ENCODE measurements at places on chromosomes 2 and 18.

- DNase-seq: no peak
These were observed 131.5 kb downstream of the ZNF532 start for GRCh38 chr18:58996131-58996641.

DNA sequence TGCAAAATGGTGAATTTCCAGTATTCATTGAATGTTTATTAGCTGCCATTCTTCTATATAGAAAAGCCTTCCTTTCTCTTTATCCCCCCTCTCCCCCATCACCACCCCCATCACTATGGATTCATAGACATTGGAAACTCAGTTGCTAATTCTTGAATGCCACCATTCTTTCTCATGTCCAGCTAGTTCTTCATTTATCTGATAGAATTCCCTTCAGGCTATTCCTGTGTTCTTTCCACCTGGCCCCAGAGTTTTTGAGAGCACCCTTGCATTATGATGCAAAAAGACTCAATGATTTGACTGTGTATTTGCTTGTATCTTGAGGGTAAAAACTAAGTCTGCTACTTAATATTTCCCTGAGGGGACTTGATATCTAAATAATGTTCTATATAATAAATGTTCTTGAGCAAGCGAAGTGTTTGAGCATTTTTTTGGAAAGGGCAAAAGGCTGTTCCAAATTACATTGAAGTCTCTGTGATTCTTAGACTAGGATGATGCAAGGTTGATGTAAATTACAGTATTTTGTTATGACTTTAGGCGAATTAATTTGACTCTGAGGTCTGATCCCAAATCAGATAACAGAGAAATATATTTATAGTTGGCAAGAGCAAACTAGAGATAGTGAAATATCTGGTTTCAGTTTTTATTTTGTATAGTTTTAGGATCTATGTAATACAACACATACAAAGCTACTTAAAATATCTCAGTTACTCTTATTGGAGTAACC, 18.8 kb upstream of the SOS1 start:
- DNase-seq: no peak

- no peak for DNase-seq
These were observed 49.0 kb upstream of the DSG1 start for GRCh38 chr18:31268985-31269406.

DNA sequence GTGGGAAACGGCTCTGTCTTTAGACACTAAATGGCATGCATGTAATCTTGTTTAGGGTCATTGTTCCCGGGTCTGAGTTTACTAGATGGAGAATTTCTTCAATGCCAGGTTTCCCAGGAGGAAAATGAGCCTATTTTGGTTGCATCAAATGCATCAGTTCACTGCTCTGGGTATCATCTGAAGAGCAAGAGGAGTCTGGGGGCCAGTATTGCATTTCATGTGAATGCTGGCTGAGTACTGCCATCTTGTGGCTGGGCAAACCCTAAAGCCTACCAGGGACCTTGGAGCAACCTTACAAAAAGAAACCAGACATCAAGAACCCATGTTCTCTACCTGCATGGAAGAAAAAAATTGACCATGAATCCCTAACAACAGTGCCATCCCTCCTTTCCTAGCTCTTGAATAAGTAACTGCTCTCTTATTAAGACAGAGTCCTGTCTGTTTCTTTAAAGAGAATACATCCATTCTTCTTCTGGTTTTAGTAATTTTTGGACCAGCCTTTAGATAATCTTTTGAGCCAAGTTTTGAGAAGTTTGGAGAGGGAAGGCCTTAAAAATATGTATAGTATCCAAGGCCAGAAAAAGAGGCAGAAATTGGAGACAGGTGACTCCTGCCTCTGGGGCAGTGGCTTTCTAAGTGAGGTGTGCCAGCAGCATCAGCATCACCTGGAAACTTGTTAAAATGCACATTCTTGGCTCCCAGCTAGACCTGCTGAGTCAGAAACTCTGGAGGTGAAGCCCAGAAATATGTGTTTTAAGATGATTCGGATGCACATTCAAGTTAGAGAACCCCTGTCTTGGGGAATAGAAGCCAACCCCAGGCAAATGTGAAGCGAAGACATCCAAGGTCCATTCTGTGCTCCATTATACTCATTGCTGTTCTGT, 261.0 kb upstream of the CXCR4 start:
- peak; percentile 60 for DNase-seq

GRCh38 chr18:25289001-25289631, 62.9 kb downstream of the ZNF521 start:
- no peak for DNase-seq

GRCh38 chr2:100071335-100072043, 70.9 kb downstream of the AFF3 start:
- no peak for DNase-seq

GRCh38 chr2:15554525-15555218, 6.5 kb downstream of the NBAS start:
- no peak for DNase-seq

GRCh38 chr2:174138161-174138560, 110.2 kb downstream of the OLA1 start:
- no peak for DNase-seq

GRCh38 chr2:130759906-130760753, 4.8 kb downstream of the AMER3 start:
- no peak for DNase-seq

DNA sequence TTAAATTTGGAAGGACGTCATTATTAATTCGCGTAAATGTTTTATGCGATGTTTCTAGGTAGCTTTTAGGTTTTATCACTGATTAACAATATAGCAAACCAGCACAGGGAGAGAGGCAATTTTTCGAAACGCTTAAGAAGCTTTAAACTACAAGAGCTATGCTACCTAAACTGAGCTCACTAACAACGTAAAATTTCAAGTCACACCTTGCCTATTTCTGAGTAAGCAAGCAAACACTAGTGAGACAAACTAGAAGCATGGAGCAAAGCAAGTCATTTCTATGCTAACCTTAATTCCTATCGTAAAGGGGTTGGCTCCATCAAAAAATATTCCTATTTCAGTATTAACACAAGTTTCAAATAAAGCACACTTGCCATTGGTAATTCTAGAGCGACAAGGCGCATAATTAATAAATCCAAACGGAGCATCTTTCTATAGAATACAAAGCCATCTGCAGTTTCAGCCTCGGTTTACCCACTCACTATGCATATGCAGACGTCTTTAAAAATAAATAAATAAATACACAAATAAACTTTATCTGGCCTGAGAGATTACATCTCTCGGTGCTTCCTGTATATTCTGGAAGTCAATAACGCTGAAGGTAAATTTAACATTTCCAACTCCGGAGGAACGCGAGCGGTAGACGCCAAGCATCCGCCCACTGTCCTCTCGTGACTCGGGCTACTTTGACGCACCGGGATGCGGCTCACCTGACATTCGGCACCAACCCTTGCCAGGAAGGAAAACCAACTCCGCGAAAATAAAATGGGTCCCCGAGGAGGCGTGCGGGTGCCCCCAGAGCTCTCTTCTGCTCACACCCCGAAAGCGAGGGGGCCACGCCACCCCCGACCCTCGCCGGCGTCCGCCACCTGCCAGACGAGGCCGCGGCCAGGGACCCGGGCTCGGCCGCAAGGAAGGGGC, 947 bp downstream of the ITSN2 start:
- peak; percentile 55 for DNase-seq
